ENCODE measurements at places on chromosomes 3 and 15. TPM values are rescaled to one million over a fixed set of nuclear protein-coding genes. Genes with fewer than 3 reads are reported as not detected.

The EFCAB12 gene
- total RNA-seq, result 2.3 TPM

The GOLGA6A gene
- not detected for total RNA-seq

The INSYN1 gene
- total RNA-seq, result 7.9 TPM

The DLL4 gene
- 28.3 TPM for total RNA-seq

The FILIP1L gene
- total RNA-seq, result 16.6 TPM

The ERICH6 gene
- total RNA-seq, result not detected

Data from metanephros (tissue), 2 donors.